ENCODE measurements at places on chromosomes 2 and 18. TPM values are rescaled to one million over a fixed set of nuclear protein-coding genes. Genes with fewer than 3 reads are reported as not detected.
A peak's percentile ranks its signal among the peaks of the same experiment; 100 is the strongest.

Gene ALLC
- not detected for total RNA-seq

Gene ZAP70
- 0.98 TPM for total RNA-seq

Gene CYP27C1
- not detected for total RNA-seq

DNA sequence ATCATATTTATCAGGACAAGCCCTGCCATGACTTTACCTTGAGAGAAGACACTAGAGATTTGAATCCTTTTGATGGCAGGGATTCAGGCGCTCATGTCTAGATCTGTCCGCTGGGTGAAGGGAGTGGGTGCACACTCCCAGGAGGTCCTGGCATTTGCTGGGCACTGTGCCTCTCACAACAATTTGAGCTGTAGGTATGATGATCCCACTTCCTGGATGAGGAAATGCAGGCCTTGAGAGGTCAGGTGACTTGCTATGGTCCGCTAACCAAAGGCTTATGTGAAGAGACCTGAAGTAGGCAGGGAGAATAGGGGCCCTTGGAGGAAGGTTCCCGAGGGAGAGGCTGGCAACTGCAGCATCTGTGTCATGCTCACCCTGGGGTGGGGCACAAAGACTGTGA is 206.1 kb downstream of the HAUS1 start:
- DNase-seq = no peak

DNA sequence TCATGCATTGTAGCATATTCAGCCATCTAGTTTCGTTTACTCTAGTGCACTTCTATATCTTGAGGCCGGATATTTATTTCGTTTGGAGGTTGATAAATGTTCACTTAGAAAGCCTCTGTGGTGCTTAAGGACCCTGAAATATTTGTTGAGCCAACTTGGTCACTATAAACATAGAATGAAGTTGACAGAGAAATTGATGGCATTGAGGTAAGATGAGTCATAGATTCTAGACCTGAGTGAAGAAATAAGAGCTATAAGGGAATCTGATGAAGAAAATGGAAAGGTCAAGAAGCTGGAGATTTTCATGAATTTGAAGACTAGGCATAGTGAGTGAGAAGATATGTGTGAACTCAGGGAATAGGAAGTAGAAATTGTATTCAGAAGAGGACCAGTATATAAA is 35.9 kb downstream of the EPC2 start:
- no peak for DNase-seq

- DNase-seq = no peak
These were observed 255.1 kb downstream of the NEDD4L start for GRCh38 chr18:58299135-58299473.

DNA sequence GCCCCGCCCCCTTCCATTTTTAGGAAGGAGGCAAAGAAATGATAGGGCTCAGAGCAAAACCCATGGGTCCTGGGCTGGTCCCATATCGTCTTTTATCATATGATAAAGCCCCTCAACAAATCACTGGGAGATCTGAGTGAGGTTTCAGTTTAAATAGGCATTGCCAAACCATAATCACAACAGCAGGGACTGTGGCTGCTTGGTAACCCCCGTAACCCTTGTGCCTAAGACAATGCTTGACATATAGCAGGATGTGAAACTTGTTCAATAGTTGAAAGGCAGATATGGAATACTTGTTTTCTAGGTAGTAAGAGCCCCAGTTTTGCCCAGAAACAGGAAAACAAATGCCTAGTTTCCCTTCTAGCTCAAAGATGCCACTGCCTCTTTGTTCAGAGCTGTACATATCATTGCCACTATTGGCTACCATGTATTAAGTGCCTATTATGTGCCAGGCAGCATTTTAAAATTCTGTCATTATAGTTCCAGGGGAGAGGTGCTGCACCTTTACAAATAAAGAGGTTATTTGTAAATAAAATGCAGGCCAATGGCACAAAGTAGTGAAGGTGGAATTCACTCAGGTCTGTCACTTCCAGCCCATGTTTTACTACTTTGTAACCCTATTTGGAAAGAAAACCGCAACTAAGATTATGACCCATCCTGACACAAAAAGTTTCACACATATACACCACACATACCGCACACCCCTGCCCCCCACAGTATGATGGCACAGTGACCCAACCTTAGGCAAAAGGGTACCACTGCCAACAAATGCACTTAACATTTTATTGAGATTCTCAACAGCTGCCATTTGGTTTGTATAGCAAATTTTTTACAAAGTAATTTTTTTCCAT is 14.2 kb downstream of the NAGK start:
- DNase-seq = no peak

DNA sequence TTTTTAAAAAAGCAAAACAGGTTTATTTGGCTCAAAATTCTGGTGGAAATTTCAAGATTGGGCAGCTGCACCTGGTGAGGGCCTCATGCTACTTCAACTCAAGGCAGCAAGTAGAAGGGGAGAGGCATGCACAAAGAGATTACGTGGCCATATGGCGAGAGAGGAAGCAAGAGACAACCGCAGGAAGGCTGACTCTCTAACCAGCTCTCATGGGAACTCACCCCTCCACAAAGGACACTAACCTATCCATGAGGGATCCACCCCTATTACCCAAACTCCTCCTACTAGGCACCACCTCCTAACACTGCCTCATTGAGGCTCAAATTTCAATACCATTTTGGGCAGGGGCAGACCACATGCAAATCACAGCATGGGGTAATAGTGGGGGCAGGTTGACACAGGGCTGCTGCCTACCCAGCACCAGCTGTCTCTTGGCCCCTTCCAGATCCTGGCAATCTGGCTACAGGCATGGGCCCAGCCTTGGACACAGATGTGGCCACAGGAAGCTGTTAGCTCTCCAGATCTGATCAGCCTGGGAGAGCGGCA is 2.0 kb upstream of the CAPN10 start:
- peak; percentile 25 for DNase-seq

- DNase-seq = no peak
These were observed 904.7 kb upstream of the ACVR2A start for GRCh38 chr2:146939991-146940685.

Gene GKN1
- total RNA-seq = not detected

- DNase-seq = no peak
These were observed 310.8 kb downstream of the AGAP1 start for GRCh38 chr2:235804676-235805075.

Gene HMSD
- 0.33 TPM for total RNA-seq

DNA sequence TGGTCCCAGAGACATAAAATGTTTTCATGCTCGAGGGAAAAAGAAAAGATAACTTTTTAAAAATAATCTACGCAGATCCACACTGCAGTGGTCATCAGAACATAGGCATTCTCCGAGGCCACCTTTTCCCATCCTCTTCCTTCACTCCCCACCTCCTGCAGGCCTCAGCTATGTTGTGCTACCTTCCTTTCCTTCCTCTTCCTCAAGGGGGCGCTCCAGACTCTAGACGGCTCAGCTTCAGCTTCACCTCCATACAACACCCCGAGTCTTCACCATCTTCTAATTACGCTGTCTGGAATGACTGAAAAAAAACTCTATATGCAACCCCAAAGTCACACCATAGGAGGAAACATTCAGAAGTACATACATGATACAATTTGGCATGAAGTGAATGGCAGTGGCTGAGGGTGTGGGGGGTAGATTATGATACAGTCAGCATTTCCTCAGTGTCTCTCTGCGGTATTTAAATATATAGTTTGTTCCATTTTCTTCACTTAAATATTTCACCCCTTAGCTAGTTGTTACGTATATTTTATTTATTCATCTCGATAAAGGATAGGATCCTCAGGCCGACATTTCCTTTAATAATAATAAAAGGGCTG is 583.6 kb downstream of the IRS1 start:
- DNase-seq = peak; percentile 13

Gene CRYGD
- total RNA-seq = not detected

GRCh38 chr2:226679389-226680065 is 120.1 kb downstream of the IRS1 start:
- DNase-seq = no peak

DNA sequence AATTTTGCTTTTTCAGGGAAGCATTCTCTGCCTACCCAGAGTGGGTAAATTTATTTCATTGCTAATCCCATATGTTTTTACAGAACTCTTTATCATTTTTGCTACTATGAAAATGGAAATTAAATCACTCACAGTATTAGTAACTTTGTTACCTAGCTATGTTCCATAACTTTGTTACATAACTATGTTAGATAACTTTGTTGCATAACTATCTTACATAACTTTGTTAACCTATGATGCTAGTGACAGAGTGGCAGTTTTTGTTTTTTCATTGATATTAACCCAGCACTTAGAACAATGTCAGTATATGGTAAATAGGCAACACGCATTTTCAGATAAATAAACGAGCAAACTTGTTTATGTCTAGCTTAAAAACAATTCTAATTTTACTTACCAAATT is 286.6 kb downstream of the LRP1B start:
- no peak for DNase-seq

Gene BCL2
- 1.2 TPM for total RNA-seq

- no peak for DNase-seq
These were observed 19.9 kb downstream of the SEMA4F start for GRCh38 chr2:74673826-74674528.

All from K562 (cell line).